CD4-positive, alpha-beta T cell treated with Interleukin-15 for 4 hours (primary cell): ENCODE measurements at places on chromosomes 4 and X.

DNA sequence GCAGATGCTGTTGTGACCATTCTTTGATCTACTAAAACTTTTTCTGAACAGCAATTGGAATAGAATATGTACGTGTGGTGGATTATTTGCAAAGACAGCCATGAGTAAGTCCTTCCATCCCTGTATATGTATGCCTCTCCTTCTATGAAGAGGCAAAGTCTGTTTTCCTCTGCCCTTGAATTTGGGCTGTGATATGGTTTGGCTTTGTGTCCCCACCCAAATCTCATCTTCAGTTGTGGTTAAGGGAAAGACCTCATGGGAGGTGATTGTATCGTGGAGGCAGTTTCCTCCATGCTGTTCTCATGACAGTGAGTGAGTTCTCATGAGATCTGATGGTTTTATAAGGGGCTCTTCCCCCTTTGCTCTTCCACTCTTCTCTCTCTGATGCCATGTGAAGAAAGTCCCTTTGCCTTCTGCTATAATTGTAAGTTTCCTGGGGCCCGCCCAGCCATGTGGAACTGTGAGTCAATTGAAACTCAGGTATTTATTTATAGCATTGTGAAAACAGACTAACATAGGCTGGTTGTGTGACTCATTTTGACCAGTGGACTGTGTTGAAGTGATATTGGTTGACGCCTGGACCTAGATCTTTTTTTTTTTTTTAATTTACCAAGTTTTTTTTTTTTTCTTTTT lies 108.3 kb upstream of the CAMK2D start:
- DNase-seq: peak; percentile 4

DNA sequence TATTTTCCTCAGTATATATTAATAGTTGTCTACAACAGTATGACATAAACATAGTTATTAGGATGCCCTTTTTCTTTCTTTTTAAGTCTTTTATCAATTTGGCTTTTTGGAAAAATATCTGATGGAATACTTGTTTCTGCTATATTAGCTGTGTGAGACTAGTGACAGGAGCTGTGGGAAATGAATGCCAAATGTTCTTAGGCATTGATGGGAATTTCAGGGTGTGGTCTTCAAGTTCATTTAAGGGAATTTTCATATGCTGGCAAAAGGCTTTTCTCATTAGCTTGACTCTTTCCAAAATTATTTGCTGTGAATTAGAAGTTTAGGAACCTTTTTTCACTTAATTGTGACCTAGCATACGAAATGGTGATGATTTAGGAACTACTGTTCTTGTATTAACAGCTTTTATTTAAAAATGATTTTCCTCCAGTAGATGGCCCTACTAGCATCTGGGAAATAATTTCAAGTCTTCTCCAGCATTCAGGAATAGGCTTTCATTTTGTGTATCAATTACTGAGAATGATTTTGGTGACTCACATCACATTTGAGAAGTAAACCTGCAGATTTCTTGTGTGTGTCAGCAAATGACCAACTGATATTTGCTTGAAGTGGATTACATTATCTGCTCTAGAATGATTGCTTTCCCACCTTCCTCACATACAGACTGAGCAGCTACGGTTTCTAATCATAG lies 70.9 kb downstream of the HTT start:
- no peak for DNase-seq

DNA sequence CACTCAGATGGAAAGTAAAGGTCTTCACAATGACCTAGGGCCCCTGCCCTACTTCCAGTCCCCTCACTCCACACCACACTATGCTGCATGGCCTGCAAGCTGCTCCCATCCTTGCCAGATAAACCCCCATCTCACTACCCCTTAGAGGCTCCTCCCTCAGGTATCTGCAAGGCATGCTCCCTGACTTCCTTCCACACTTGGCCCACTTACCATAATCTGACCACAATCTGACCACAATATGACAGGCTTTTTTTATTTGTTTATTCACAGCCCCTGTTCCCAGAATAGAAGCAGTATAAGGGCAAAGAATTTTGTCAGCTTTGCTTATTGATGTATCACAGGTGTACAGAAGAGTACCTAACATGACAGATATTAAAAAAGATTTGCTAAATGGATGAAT lies 124.7 kb downstream of the CAMK2D start:
- peak; percentile 71 for DNase-seq

DNA sequence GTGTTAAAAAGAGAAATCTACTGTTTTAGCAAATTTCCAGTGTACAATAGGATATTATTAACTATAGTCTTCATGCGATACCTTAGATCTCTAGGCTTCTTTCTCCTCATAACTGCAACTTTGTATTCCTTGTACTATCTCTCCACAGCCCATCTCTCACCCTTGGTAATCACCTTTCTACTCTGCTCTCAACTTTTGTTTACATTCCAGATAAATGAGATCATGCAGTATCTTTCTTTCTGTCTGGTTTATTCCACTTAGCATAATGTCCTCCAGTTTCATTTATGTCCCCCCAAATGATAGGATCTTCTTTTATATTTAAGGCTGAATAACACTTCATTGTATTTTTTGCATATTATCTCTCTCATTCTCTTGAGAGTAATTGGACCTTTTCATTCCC lies 165.5 kb downstream of the HS3ST1 start:
- no peak for DNase-seq

- no peak for DNase-seq
Measured at GRCh38 chr4:38002451-38003071, 42.4 kb downstream of the PTTG2 start.

GRCh38 chrX:108138814-108139702 lies 47.5 kb downstream of the ATG4A start:
- no peak for DNase-seq

DNA sequence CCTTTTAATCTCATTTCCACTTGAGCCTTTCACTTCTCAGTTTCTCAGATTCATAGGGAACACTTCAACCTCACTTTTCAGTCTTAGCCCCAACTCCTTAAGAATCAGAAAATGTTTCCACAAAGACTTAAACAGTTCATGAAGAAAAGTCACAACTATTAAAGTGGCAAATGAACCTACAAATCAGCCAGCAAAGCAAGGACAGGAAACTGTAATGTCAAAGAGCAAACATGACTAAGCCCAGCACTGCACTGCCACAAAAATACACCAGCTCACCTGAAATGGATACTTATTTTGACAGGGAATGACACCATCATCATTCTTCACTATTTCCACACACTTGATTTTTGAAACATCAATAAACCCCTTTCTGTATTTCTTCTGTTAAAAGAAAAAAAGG lies 41.8 kb upstream of the TXK start:
- no peak for DNase-seq

- no peak for DNase-seq
Measured at GRCh38 chr4:75477201-75477600, 37.0 kb downstream of the RCHY1 start.

DNA sequence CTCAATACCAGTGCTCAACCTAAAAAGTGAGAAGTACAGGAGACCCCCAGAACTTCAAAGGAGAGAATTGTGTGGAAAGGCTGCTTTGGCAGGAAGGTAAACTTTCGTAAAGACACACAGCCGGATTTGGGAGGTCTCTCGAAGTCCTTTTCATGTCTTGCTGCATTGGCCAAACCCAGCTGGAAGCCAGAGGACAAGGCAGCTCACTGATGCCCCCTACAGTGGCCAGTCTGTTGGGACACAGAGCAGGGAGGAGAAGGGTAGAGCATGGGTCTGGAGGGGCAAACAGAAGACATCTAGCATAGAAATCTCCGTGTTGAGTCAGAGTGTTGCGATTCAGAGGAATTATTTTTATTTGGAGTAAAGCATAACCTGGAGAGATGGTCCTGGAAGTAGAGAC lies 198.9 kb downstream of the ANK2 start:
- no peak for DNase-seq

- no peak for DNase-seq
Measured at GRCh38 chr4:113969709-113970334, 9.6 kb downstream of the ARSJ start.

DNA sequence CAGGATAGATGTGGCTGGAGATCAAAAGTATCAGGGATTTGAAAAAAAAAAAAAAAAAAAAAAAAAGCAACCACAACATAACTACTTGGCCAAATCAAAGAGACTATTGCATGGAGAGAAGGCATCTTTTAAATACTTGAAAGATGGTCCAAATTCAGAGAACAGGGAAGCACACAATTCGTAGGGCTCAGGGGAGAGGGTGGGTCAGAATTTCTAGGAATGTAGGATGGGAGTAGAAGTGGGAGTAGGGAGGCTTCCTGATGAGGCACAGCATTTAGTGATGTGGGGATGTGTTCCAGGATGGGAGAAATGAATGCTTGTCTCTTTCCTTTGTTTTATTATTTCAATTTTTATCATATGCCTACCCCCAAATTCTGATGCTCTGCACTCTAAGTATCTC lies 36.3 kb downstream of the RTL3 start:
- DNase-seq: no peak

DNA sequence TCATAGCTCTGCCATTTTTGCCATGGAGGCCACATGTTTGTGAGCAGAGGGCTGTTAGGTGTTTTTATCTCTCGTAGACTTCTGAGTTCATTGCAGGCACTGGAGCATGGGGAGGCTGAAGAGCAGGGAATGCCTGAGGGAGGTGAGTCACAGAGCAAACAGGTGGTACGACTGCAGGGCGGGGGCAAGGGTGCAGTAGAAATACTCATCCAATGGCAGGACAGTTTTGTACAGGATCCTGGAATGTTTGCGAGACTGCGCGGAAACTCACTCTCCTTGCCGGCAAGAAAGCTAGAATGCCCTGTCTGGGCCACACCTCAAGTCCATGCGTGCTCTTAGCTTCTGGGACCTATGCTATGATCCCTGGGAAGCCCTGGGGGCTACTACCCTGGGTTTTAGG lies 20.0 kb upstream of the VCX2 start:
- no peak for DNase-seq

DNA sequence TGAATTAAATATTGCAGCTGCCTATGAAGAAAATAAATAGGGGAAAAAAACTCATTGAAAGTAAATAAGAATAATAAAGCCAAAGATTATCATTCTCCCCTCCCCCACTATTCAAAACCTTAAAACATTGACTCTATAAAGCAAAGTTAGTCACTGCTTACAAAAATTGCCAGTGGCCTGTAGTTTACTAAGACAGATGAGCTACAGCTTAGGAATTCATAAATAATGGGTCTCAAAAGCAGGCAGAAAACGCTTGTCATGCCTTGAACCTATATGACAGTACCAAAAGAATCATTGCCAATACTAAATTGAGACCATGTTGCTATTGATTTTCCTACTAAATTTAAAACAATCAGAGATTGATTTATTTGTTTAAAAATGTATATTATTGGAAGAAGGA lies 78.9 kb downstream of the SLC10A7 start:
- DNase-seq: no peak

- DNase-seq: no peak
Measured at GRCh38 chrX:4550018-4550417, 836.6 kb upstream of the PRKX start.

DNA sequence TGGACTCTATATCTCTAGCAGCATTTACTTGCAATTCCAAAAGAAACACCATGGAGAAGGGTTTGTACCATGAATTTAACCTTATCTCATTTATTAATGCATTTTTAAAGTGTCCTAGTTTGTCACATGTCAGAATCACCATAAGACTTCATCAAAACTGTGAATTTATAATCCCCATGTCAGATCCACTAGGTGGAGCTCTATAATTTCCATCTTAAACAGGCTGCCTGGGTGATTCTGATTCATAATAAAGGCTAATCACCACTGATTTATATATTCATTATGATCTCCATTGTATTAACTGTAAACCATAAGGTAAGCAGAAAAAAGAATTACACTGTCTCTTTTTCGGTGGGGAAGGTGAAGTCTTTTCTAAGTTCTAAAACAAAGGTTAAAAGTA lies 4.0 kb downstream of the TCEAL2 start:
- DNase-seq: no peak

DNA sequence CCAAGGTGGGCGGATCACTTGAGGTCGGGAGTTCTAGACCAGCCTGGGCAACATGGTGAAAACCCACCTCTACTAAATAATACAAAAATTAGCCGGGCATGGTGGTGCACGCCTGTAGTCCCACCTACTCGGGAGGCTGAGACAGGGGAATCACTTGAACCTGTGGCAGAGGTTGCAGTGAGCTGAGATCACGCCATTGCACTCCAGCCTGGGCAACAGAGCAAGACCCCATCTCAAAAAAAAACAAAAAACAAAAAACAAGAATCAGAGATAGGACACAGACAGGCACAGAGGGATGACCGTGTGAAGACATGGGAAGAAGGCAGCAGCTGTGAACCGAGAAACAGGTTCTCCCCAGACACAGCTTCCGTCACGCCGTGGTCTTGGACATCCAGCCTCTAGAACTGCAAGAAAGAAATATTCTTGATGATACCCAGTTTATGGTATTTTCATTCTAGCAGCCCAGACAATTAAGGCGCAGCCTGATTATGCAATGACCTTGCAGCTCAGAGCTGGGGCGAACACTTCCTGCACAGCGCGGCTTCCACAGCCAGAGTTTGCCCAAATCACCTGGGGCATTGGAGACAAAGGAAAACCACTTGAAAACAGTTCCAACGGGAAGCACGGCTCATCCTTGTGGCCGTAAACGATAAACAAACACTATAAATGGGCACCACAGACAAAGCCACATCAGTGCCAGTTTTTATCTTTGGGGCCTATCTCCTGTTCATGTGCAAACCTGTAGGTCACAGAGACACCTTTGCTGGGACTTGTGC lies 4.2 kb upstream of the ARSD start:
- no peak for DNase-seq

DNA sequence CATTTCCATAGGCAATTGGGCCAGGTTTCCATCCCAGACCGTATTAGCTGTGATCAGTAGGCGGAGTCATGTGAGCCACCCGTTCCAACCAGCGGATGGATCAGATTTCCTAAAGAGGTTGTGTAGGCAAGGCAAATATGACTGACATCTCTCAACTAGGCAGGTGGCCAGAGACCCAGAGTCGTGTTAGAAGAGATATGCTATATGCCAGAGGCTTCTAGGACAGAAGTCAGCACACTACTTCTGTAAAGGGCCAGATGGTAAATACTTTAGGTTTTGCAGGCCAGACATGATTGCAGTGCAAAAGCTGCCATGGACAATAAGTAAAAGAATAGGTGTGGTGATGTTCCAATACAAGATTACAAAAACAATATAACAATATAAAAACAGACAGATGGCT lies 788.4 kb downstream of the RPA4 start:
- DNase-seq: no peak

GRCh38 chrX:123481913-123482851 lies 250.7 kb downstream of the THOC2 start:
- no peak for DNase-seq

DNA sequence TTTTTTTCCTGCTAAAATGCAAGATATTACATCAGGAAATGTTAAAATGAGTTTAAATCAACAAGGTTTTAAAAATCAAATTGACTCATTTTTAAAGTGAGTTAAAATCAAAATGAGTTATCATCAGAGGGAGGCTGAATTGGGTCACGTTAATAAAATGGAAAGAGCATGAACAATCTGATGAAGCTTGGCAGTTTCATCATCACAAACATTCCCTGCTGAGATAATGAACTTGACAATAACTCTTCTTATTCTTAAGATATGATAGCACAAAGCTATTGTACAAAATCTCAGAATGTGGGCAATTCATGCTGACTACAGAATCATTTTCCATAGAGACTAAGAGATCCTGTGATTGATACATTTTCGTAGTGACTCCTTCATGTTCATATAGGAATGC lies 1086.7 kb downstream of the STIM2 start:
- no peak for DNase-seq
